ENCODE measurements at places on chromosomes 4 and X. TPM values are rescaled to one million over a fixed set of nuclear protein-coding genes. Genes with fewer than 3 reads are reported as not detected.

F8A1 gene
- total RNA-seq, result 10.7 TPM

GPR50 gene
- not detected for total RNA-seq

SLITRK4 gene
- 5.3 TPM for total RNA-seq

DCLK2 gene
- total RNA-seq, result 1.8 TPM

REPS2 gene
- 3.8 TPM for total RNA-seq

Measured in epithelial cell of alveolus of lung (primary cell).